ENCODE measurements at places on chromosomes 12 and 14. TPM values are rescaled to one million over a fixed set of nuclear protein-coding genes. Genes with fewer than 3 reads are reported as not detected.

Gene MAP3K9
- 30.8 TPM for total RNA-seq

Gene NFATC4
- 20.7 TPM for total RNA-seq

DNA sequence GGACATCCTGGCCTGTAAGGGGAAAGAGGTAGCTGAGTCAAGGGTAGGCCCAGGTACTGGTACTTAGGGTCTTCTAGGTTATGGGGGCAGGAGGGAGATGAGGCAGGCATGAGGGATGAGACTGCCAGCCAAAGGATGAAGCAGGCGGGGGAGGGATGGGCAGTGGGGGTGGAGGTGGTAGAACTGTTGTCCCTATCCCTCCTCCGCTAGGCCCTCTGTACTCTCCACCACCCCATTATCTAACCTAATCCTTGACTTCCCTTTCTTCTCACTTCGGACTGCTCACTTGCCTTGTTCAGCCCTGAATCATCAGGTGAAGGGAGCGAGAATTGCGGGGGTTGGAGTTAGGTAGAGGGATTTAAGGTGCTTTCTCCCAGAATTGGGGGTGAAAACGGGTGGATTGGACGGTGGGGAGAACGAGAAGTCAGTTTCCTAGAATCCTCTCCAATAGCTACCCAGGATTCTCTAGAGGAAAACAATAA is 562 bp downstream of the PAN2 start:
- H3K4me3 ChIP-seq, result peak overlapping the region; percentile 58
- H3K4me1 ChIP-seq, result peaks cover 22% of the 10 kb centered on the region
- DNase-seq, result no peak
- no peaks in the 10 kb centered on the region for H3K36me3 ChIP-seq
- no peaks in the 10 kb centered on the region for H3K27me3 ChIP-seq

DNA sequence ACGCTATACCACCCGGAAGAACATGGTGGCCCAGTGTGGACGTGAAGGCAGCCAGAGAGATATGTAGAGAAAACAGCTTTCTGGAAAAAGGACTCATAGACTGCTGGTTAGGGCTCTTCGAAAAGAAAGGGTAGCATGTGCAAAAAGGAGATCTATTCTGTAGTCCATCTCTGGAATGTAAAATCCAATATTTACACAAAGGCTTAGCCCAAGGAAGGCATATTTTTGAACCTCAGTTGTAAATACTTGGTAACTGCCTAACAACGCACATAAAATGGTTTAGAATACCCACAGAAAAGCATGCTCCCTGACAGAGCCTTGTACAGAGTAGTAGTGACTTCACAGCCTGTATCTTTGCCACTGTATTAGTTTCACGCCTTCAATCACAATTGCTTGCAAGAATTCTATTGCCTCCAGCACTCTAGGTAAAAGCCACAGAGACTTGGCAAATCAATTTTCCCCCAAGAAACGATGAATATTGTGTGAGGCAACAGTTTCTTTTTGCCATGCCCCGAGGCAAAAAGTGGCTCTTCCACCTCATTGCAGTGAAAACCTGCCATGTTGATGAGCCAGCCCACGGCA is 59.2 kb downstream of the TRIM9 start:
- H3K4me3 ChIP-seq, result no peak overlapping the region
- H3K27me3 ChIP-seq, result no peaks in the 10 kb centered on the region
- peaks cover 15% of the 10 kb centered on the region for H3K4me1 ChIP-seq
